T-cell (primary cell): ENCODE measurements at places on chromosomes 7 and 10.

DNA sequence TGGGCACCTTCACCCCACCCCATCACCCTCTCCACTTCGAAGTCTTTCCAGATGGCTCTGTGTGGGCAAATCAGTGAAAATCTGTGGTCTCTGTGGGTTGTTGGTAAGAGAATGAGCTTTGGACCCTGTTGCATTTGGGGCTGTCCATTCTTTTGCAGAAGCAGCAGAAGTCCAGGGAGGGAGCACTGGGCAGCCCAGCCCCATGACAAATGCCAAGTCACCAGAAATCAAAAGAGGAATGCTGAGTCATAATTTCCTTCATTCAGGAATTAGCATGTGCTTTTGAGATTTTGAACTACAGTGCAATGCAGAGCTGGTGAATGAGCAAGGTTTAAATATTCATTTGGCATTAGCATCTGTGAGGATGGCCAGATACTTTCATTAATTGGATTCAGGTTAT is 556.2 kb downstream of the LRMDA start:
- DNase-seq: no peak

GRCh38 chr10:76921383-76922010 is 716.1 kb downstream of the KCNMA1 start:
- no peak for DNase-seq

DNA sequence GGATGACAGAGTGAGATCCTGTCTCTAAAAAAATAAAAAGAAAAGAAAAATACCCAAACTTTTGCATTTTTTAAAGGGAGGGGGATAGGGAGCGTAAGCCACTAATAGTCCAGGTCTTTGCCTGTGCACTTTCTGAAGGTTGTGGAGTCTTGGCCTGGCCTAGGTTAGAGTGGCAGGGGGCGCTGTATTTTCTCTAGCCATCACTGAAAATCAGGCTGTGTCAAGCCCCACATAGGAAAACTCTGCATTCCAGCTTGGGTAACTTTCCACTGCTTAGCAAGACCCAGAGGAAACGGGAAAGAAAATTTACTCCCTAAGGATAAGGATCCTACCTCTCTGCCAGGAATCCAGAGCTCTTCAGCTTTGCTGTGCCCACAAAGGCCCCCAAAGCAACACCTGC is 10.5 kb upstream of the PAX4 start:
- no peak for DNase-seq

GRCh38 chr10:90939116-90939515 is 18.2 kb upstream of the ANKRD1 start:
- no peak for DNase-seq

DNA sequence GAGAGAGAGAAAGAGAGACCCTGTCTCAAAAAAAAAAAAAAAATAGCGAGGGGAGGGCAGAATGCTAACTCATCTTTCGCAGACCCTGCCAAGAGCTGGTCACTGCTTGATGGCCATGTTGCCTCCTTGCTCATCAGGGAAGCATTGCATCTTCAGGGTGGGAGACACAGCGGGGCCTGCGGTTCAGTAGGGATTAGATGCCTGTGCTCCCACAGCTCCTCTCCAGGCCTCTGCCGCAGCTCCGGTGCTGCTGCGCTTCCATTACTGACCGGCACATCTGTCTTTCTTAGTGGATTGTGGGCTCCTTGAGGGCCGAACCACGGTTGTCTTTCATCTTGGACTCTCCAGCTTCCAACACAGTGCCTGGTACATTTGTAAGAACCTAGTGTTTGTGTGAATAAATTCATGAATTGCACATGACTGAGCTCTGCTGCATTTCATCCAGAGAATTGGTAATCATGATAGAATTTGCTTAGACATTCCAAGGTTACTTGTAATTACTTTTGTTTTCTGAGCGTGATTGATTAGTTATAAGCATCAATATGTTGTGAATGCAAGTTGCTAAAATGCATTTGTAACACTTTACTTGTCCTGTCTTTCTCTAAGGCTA is 16.8 kb downstream of the HK1 start:
- DNase-seq: no peak

GRCh38 chr7:17934612-17935240 is 5.6 kb downstream of the SNX13 start:
- DNase-seq: no peak

DNA sequence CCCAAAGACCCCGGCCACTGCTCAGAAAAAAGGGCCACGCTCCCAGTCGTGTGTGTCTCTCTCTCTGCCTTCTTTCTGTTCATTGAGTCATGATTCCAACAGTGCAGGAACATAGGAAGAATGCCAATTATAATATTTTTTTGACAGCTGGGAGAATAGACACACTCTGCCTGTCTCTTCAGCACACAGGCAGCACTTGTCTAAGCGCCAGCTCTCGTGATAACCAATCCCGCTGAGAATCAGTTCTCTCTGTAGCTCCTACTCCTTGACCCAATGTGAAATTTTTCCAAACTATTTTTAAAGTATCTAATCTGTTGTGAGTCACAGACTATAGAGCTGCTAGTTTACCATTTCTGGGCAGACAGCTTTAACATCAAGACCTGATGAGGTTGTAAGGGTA is 145.7 kb upstream of the RHEB start:
- DNase-seq: no peak

GRCh38 chr10:131041441-131041840 is 270.1 kb downstream of the TCERG1L start:
- no peak for DNase-seq

- DNase-seq: no peak
Measured at GRCh38 chr7:97480772-97481390, 251.0 kb upstream of the TAC1 start.

- DNase-seq: no peak
Measured at GRCh38 chr10:93420944-93421825, 60.9 kb downstream of the MYOF start.

DNA sequence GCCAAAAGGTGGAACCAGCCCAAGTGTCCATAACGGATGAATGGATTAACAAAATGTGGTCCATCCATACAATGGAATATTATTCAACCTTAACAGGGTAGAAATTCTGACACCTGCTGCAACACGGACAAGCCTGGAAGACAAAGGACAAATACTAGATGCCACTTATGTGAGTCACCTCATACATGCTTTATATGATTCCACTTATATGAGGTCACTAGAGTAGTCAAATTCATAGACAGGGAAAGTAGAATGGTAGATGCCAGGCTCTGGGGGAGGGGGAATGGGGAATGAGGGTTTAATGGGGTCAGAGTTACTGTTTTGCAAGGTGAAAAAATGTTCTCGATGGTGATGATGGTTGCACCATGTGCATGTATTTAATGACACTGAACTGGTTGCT is 34.0 kb upstream of the CYTH3 start:
- DNase-seq: no peak

DNA sequence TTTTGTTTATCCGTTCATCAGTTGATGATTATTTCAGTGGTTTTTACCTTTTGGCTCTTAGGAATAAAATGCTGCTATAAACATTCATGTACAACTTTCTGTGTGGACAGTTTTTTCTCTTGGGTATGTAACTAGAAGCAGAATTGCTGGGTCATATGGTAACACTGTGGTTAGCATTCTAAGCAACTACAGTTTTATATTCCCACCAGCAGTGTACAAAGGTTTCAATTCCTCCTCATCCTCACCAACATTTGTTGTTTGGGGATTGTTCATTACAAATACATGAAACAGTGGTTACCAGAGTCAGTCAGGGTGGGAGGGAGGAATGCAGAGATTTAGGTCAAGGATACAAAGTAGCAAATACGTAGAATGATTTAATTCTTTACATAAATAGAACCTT is 97.0 kb downstream of the NPSR1 start:
- no peak for DNase-seq

DNA sequence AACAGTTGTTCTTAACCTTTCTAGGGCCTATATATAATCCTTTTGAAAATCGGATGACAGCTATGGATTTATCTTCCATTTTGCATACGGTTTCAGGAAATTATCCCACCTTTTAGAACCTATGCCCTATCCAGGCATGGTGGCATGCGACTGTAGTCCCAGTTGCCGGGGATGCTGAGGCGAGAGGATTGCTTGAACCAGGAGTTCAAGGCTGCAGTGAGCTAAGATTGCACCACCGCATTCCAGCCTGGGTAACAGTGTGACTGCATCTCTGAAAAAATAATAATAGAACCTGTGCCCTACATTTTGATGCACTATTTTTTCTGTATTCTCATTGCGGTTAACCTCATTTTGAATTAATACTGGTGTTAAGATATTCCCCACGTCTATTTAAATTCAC is 11.6 kb downstream of the CCAR1 start:
- no peak for DNase-seq

DNA sequence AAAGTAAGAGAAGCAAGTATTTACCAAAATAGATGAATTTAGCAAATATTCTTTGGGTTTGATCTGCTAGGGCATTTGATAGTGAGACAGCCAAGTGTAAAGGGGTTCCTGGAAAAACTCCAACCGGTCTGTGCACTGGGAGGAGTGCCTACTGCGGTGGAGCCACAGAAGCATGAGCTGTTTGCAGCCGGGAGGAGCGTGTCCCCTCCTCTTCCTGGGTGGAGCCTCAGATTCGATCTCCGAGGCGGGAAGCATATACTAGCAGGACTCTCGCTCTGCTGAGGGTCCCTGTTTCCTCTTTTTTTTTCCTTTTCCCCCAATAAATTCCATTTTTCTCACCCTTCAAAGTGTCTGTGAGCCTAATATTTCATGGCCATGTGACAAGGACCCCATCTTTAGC is 45.1 kb upstream of the MET start:
- no peak for DNase-seq

DNA sequence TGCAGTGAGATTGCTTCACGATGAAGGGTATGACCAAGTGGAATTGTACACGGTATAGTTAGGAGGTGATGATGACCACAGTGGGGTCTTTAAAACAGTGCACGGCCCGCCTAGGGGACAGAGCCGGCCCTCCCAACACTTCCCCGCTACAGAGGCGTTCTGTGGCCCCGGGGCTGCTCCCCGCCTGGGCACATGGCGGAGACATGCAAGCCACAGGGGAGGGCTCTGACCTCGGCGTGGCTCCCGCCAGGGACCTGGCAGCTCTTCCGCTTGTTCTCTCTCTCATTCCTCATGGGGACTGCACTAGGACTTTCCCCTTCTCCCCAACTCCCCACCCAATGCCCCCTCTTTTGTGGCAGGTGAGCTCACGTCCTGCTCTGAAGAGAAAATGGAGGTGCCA is 393.8 kb downstream of the DNAJB6 start:
- DNase-seq: no peak

GRCh38 chr7:100676501-100677306 is 3.2 kb downstream of the GNB2 start:
- no peak for DNase-seq

GRCh38 chr7:151243408-151244195 is 4.9 kb downstream of the SMARCD3 start:
- peak; percentile 46 for DNase-seq

- DNase-seq: no peak
Measured at GRCh38 chr10:132899054-132899750, 43.2 kb downstream of the CFAP46 start.
